CD4-positive, alpha-beta T cell treated with Interleukin-17A for 4 hours (primary cell): ENCODE measurements at places on chromosomes 11 and 22.

DNA sequence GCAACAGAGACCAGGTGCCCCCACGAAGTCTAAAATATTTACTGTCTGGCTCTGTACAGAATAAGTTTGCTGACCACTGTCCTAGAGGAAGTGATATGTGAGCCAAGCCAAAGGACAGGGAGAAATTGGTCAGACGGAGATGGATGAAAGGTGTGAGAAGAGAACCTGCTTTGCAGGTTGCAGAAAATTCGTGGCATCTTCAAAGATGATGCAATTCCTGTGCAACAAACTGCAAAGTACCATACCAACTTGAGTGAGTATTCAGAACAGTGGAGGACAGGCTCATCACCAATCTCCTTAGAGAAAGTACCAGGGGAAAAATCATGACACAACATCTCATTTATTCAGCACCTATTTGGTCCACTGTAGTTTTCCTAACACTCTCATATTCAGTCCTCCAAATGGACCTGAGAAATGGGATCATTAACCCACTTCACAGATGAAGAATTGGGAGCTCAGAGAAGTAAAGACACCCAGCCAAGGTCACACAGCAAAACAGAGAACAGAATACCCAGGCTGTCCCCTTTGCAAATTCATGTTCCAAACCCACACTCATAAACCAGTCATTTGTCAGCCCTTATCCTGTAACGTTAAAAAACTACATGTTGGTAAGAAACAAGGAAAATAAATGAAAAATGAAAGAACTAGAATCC, 536.8 kb downstream of the MIAT start:
- DNase-seq = no peak

DNA sequence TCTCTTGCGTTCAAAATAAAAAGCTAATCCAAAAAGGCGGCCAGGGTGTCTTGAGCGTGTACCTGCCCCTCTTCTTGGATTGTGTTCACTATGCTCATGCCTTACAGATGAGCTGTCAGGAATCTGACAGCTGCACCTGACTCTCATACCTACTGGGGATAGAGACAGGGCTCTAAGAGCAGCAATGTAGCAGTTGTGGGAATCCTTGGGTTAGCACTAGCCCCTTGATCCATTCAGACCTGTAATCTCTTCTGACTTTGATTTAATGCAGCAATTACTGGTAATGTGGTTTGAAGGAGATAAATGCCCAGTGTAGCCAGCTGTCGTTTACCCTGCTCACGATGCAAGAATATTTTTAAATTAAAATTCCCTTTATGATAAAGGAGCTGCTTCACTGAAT, 145.8 kb downstream of the APOL5 start:
- no peak for DNase-seq

GRCh38 chr11:30984442-30984816, 385.1 kb downstream of the DCDC1 start:
- no peak for DNase-seq

DNA sequence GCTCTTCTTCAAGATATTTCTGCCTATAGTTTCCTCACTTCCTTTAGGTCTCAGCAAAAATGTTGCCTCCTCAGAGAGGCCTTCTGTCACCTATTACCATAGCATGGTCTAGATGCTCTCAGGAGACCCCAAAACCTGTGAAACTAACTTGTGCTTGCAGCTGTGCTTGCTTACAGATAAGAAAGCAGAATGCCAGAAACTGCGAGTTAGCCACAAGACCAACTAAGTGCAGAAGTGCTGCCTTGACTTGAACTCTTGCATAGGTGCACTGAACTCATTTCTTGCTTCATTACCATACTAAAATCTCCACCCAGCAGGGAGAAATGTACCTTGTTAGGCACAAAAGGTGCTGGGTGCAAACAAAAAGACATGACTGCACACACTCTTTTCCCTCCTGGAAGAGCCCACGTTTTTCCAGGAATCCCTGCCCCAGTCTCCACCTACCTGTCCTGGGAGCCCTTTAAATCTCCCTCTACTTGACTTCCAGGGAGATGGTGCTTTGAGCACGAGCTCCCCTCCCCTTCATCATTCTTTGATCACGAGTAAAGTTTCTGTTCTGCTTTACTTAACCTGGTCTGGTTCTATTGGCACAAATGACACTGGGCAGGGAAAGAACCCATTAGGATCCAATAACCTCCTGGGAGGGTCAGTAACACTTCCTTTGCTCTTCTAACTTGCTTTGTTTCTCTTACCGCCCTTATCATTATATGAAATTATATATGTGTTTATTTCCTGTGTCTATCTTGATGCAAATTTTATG, 137.7 kb upstream of the DDI1 start:
- no peak for DNase-seq

GRCh38 chr11:74403607-74404321, 5.5 kb upstream of the PGM2L1 start:
- DNase-seq = no peak

GRCh38 chr11:61964058-61964665, 3.3 kb downstream of the FTH1 start:
- DNase-seq = no peak

DNA sequence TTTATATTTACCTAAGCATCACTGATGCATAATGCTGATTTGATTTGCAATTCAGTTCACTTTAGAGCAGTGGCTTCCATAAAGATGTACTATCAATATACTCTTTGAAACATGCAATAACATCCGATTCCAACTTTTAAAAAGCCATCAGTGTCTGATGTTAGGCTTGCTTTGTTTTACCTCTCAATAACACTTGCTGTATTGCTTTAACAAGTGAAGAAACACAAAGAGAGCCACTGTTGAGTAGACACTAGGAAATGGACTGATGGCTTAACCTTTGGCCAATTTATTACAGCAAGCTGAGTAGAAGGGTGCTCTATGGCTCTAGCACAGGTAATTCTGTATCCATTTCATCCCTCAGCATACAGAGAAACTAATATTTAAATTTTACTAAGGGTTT, 122.1 kb downstream of the FCHSD2 start:
- DNase-seq = no peak

- DNase-seq = no peak
Observed at GRCh38 chr22:31734512-31734911, 15.4 kb downstream of the PRR14L start.

- DNase-seq = no peak
Observed at GRCh38 chr11:12390687-12391110, 13.3 kb downstream of the PARVA start.

- DNase-seq = no peak
Observed at GRCh38 chr11:16338393-16338792, 18.0 kb downstream of the SOX6 start.

DNA sequence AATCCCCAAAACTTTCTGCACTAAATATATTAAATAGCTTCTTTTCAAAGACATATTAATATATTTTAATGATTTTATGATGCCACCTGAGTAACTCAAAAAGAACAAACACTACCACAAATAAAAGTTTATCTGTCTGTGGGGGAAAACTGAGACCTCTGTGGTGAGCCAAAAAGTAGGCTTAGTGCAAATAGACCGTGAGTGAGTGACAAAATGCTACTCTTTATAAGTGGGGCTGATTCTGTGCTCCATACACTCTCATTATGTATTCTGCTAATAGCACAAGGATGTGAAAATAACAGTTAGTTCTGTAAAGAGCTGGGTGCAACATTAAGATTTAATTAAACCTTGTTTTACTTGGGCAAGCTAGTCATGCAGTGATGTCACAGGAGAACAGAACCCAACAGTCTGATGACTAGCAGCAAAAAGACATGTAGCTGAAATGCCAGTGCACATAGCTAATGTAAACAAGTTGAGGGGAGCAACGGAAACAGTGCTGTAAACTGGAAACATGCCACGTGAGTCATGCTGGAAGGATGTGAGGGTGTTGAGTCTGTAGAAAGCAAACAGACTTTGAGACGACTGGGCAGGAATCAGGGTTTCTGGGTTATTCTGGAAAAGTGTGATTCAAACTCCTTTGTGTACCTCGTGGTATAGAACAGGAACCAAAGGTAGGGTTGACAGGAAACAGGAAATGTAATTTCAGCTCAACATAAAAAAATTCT, 1130.4 kb downstream of the LRRC4C start:
- no peak for DNase-seq

- peak; percentile 74 for DNase-seq
Observed at GRCh38 chr11:119741369-119742262, 12.6 kb upstream of the NECTIN1 start.

DNA sequence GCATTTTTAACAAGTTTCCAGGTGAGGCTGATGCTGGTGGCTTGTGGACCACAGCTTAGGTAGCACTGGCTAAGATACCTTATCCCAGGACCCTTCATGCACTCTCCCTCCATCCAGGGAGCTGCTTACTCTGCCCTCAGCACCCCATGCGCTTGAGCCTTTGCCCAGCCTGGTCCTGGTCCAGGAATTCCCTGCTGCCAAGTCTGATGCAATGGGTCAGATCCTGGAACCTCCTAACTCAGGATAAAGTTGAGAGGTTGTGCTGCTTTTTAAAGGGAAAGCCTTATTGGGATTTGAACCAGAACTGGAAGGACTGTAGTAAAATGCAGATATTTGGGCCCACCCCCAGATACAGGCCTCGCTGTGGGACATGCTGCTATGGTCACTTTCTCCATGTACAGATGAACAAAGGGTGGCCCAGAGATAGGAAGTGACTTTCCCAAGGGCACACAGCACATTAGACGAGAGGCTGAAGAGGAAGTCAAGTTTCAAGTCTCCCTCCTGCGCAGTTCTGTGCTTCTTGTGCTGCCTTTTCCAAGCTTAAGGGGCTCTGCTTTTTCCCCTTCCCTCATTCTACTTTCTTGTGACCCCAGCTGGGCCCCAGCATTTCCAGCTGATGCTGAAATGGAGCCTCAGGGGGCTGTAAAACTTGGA, 824 bp upstream of the LGALS12 start:
- no peak for DNase-seq

GRCh38 chr11:19577391-19577975, 135.2 kb upstream of the NAV2 start:
- DNase-seq = no peak

GRCh38 chr11:76365038-76365679, 15.8 kb downstream of the THAP12 start:
- DNase-seq = no peak

DNA sequence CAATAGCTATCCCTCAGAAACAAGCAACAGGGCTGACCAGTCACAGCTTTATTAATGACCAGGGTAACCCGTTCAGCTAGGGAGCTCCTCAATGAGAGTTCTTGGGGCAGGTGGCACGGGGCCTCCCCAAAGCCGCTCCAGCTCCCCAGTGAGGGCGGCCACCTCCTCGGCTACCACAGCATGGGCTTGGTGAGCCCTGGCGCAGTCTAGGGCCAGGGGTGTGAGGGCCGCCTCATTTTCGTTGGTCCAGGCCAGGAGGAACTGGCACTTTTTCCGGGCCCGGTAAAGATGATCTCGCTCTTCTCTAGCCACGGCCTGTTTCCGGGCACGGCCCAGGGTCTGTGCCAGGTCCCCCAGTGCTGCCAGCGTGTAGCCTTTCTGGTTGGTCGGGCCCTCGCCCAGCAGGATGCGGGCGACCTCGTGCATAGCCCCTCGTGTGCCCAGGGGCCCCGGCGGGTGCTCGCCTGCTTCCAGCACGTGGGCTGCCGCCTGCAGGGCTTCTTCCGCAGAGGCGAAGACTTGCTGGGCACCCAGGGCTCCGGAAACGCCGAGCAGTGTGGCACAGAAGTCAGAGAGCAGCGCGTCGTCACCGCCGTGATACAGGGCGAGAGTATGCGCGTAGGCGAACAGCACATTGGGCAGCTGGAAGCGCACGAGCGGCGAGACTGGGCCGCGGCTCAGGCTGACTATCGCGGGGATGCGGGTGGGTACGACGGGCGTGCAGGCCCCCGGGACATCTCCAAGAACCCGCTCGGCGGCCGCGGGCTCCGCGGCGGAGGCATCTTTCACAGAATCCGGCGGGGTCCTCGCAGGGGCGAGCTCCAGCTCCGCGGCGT, 913 bp downstream of the ZNHIT2 start:
- DNase-seq = peak; percentile 65

DNA sequence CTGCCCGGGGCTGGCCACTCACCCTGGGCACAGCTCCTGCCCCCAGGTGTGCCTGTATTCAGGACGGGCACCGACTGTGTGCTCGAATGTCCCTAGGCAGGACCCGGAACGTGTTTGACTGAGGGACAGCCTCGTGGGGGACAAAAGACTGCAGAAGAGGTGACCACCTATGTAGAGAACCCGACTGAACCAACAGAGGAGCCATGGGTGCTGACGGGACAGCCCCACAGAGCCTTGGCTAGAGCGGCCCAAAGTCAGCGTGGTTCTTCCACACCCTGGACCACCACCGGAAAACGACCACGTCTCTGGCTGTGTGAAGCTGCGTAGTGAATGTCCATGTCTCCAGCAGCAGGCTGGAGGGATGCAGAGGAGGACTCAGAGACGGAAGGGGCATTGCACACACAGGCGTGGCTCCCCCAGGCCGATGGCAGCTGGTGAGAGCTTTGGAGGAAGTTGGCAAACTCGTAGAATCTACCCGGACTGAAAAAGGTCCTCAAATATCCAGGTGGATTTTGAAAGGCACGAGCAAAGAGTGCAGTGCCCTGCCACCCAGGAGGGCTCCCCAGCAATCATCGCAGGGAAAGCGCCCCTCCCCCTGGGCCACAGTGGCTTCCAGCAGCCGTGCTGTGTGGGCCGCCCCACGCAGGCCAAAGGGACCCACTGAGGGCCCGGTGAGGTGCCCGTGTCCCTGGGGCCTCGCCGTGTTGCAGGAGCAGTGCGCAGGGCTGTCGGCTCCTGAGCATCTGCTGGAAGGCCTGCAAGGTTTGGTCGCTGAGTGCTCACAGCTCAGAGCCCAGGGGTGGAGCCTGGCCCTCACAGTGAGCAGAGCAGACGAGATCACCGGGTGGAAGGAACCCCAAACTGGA, 17.5 kb upstream of the MUC5B start:
- DNase-seq = peak; percentile 0

- no peak for DNase-seq
Observed at GRCh38 chr11:116282481-116282880, 490.3 kb downstream of the BUD13 start.

- no peak for DNase-seq
Observed at GRCh38 chr22:35446365-35446764, 46.4 kb downstream of the MCM5 start.

GRCh38 chr22:46004105-46004866, 27.3 kb upstream of the WNT7B start:
- no peak for DNase-seq

- peak; percentile 72 for DNase-seq
Observed at GRCh38 chr11:8225589-8226036, 38.1 kb downstream of the LMO1 start.

DNA sequence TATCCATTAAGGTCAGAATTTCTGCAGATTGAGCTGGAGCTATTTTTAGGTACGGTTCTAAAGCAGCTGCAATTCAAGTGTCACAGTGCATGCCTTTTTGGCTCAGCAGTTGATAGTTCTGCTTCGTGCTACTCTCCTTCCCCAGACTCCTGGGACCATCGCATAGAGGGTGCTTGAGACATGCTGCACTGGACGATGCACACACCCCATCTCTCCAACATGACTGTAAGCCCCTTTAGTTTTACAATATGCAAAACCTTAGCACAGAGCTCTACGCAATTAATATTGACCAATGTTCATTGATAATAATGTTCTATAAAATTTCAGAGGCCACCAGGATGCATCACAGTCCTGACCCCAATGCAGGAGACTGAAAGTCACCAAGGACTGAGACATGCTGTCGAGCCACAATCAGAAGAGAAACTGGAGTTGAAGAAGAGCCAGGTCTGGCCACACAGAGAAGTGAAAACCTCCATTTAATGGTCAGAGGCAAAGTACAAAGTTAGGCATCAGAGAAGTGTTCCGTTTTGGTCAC, 120.9 kb upstream of the ZC3H12C start:
- no peak for DNase-seq

- DNase-seq = no peak
Observed at GRCh38 chr11:14934641-14935351, 37.4 kb downstream of the CALCA start.
